ENCODE measurements at places on chromosomes 16 and 17. TPM values are rescaled to one million over a fixed set of nuclear protein-coding genes. Genes with fewer than 3 reads are reported as not detected.

Gene RHBDF2
- total RNA-seq: 59.3 TPM

Gene PPP1R27
- total RNA-seq: not detected

Gene SSTR5
- total RNA-seq: not detected

Gene GDPD1
- 2.2 TPM for total RNA-seq

Gene ADAD2
- 0.13 TPM for total RNA-seq

Gene CDRT4
- total RNA-seq: 1.6 TPM

Gene NRN1L
- 1.5 TPM for total RNA-seq

Gene PRSS8
- 13.1 TPM for total RNA-seq

Gene TPSG1
- total RNA-seq: not detected

Gene OR2C1
- total RNA-seq: not detected

Gene PYY
- 0.38 TPM for total RNA-seq

Gene KCNJ2
- total RNA-seq: 0.49 TPM

Gene CDYL2
- total RNA-seq: 4.7 TPM

Gene AOC2
- 0.89 TPM for total RNA-seq

Gene C16orf54
- not detected for total RNA-seq

Gene SHISA9
- total RNA-seq: 4.7 TPM

Gene ABCC12
- total RNA-seq: not detected
